Caco-2 (cell line): ENCODE measurements at places on chromosomes 12 and 14. TPM values are rescaled to one million over a fixed set of nuclear protein-coding genes. Genes with fewer than 3 reads are reported as not detected.

The ITGA7 gene
- 46.1 and 47.0 TPM in 2 replicates for total RNA-seq

The PRPH gene
- total RNA-seq: 3.2 and 4.9 TPM in 2 replicates

The PPP4R3A gene
- total RNA-seq: 96.5 and 98.9 TPM in 2 replicates

The DCN gene
- total RNA-seq: 0.95 TPM in 1 of 2 replicates, not detected in the other

The RPL10L gene
- not detected in 2 replicates for total RNA-seq

The USP44 gene
- 0.14 and 0.19 TPM in 2 replicates for total RNA-seq

The PPM1H gene
- total RNA-seq: 145 and 151 TPM in 2 replicates

The GALNT9 gene
- 0.21 and 0.45 TPM in 2 replicates for total RNA-seq

The ENDOU gene
- total RNA-seq: 0.43 and 0.53 TPM in 2 replicates

The FAM90A1 gene
- 0.14 and 0.34 TPM in 2 replicates for total RNA-seq

The COQ10A gene
- 16.7 and 18.4 TPM in 2 replicates for total RNA-seq

The PRMT5 gene
- 107 and 111 TPM in 2 replicates for total RNA-seq

The PZP gene
- not detected in 2 replicates for total RNA-seq

The HOXC10 gene
- total RNA-seq: 4.0 and 4.5 TPM in 2 replicates

- no peak for DNase-seq
Observed at GRCh38 chr12:79927772-79928474, 7.0 kb downstream of the PPP1R12A start.

GRCh38 chr12:54126696-54127537 lies 61.9 kb downstream of the SMUG1 start:
- DNase-seq: no peak

DNA sequence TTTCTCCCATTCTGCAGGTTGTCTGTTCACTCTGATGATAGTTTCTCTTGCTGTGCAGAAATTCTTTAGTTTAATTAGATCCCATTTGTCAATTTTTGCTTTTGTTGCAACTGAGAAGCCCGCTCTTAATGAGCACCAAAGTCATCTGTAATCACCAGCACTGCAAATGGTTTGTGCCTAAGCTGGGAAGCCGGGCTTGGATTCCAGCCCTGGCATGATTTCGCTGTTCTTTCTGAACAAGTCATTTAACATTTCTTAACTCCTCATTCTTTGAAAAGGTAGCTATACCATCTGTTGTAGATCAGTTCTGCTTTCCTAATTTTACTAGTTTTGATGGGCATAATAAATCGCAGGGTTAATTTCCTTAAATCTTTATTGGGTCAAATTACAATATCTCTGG lies 32.1 kb downstream of the PIWIL1 start:
- no peak for DNase-seq

DNA sequence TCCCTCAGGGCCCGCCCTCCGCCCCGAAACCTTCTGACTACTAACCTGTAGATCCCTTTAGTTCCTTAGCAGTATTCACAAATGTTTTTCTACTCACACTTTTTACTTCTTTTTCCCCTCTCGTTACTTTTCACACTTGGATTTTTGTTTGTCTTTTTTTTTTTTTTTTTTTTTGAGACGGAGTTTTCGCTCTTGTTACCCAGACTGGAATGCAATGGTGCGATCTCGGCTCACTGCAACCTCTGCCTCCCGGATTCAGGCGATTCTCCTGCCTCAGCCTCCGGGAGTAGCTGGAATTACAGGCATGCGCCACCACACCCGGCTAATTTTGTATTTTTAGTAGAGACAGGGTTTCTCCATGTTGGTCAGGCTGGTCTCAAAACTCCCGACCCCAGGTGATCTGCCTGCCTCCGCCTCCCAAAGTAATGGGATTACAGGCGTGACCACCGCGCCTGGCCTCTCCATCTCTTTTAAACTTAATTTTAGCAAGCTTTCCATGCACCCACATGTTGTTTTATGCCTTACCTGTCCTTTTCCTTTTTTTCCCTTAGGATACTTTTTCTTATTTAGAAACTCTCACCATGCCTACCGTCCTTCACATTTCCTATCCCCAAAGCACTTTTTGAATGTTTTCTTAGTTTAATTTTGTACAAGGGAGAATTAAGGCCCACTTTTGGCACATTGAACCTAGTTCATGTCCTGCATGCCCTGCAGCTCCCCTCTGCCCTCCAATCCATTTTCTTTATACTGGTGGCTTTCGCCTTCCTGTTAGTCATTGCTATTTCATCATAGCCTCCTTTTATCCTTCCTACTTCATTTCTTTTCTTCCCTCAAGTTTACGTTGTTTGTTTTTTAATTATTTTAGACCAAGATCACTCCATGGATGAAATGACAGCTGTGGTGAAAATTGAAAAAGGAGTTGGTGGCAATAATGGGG lies 1.1 kb downstream of the SP1 start:
- DNase-seq: no peak

DNA sequence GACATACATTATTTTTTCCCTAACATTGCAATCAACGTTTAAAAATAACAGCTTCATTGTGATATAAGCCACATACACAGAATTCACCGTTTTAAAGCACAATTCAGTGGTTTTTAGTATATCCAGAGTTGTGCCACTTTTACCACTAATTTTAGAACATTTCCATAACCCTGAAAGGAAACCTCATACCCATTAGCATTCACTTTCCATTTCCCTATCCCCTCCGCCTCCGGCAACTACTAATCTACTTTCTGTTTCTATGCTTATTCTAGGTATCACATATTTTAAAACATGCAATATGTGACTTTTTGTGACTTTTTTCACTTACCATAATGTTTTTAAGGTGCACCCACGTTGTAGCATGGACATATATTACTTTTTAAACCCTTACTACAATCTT lies 55.6 kb upstream of the ISM2 start:
- no peak for DNase-seq

DNA sequence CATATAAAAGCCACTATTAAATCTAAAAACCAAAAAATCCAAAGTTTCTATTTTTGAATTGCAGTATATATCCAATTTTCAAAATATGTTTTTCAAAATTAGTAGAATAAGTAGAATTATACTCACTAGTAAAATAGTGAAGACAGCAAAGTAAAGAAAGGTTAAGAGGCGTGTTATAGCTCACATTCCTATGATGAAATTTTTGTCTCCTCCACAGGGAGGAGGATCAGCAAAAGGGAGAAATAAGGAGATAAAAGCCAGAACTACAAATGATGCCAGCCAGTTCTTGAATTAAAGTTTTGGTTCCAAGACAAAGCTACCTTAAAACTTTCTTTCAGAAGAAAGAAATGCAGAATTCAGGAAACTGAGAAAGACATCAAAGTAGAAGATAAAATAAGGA lies 50.0 kb downstream of the C2CD5 start:
- DNase-seq: no peak

- DNase-seq: no peak
Observed at GRCh38 chr14:71414631-71415403, 507.6 kb downstream of the PCNX1 start.

GRCh38 chr12:48815126-48816110 lies 2.9 kb upstream of the CACNB3 start:
- DNase-seq: peak; percentile 87

- DNase-seq: no peak
Observed at GRCh38 chr12:79295572-79295971, 395.2 kb downstream of the PAWR start.

GRCh38 chr12:67659292-67659691 lies 10.7 kb downstream of the DYRK2 start:
- no peak for DNase-seq

DNA sequence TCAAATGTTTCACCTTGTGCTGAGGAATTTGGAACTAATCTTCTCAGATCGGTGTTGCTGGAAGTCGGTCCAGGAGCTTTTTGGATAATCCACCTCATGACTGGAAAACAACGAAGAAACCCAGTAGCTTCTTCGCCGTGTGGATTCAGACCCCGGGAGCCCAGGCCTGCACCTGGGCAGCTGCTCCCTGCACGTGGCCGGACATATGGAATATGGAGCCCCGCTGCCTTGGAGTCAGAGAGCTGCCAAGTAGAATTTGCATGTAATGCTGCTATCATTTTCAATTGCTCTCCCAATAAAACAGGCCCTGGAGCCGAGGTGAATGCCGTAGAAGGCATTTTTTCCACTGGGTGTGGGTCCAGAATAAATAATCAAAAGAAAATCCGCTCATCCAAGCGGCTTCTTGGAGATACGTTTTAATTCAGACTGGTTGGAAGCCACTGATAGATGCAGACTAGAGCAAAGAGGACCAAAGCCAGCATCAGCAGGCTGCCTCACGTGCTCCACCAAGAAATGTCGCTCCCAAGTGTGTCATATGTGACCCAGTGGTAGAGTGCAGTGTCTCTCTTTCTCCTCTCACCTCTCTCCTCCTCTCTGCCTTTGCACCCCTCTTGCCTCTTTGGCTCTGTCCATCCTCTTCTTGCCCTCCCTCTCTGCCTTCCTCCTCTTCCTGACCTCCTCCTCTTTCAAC lies 115.3 kb downstream of the ZNF664 start:
- no peak for DNase-seq

- no peak for DNase-seq
Observed at GRCh38 chr14:65241125-65241752, 138.9 kb upstream of the MAX start.

DNA sequence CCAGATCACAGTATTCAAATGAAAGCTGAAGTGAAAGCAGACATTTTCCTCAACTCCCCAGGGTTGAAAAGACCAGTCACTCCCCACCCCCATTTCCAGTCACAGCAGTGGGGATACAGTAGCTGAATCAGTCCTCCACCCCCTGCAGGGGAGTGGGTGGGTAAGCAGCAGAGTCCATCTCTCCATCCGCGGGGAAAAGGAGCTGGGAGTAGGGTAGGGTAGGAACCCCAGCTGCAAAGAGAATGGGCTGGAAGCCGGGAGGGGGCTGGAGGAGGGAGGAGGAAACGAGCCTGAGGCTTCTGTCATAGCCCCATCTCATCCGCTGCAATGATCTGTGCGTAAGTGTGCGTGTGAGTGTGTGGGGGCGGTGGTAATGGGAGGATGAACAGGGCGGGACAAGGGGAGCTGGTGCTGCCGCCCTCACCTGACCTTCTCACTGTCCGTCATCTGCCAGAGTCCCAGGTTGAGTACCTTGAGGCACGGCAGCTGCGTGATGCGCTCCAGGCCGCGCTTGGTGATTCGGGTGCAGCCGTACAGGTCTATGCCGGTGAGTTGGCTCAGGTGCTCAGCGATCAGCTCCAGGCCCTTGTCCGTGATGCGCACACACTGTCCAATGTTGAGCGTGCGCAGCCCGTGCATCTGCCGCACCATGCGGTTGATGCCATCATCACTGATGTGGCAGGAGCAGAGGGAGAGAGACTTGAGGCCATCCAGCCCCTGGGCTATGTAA lies 1.8 kb downstream of the FBXL14 start:
- DNase-seq: no peak

DNA sequence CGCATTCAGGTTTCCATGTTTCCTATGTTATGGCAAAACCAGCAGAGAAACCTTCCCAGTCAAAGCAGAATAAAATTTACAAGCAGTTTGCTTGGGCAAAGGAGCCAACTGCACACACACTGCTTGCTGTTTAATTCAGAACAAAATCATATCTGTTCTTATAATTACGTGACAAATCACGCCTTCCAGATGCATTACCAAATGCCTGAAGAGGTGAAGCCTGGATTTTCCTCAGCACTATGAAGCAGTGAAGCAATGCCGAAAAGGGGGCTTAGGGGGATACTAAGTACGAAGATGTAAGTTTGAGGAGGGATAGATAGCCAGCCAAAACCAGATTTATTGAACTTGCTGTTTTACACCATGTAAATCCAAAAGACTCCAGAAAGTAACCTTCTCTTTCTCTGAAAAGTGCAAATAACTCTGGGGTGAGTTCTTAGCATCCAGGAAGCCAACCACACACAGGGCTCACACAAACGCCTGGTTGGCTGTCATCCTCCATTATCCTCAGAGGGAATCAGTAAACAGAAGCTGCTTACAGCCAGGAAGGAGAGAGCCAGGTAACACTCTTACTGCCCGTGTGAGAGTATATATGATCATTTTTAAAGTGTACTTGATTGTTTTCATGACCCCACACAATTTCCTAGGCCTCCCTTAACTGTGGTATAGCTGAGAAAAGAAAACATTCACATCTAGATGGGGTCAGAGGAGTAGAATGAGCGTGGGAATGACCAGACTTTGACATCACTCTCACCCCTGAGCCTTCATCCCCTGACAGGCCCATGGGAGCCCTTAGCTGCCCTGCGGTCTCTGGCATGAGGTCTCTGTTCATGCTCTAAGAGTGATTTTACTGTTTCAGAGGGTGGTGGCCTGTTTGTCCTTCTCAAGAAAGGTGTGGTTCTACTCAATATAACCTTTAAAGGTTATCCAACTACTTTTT lies 442.5 kb downstream of the EGLN3 start:
- DNase-seq: no peak

DNA sequence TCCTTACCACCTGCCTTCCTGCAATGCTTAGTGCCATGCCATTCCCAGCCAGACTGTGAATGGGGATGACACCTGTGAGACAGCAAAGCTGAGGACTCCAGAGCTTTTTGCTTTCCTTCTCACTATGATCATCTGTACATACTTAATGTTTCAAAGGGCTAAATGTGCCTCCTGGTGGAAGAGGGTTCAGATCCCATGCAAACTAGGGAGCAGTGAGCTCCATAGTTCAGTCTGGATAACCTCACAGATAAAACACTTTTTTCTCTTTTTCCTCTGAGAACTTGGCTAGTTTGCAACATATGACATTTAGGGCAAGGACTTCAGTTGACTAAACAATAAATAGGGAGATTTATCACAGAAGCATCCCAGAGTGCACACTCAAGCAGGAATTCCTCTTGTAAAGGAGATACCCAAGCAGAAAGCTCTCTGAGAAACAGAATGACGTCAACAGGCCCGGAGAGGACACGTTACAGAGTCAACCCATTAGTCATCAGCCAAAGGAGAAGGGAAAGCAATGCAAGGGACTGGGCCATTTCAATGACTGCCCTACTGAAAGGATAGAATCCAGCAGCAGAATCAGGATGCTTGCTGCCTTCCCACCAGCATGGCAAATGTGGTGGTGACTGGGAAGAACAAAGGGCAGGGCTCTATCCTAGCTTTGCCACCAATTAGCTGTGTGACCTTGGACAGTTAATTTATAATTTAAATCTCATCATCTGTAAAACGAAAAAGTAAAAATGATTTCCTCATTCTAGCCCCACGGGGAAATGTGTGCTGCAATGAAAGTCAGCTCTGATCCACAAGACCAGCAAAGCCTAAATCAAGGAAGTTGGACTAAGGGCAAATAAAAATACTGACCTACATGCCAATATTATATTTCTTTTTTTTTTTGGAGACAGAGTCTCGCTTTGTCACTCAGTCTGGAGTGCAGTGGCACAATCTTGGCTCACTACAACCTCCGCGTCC lies 80.8 kb upstream of the ACTN1 start:
- DNase-seq: no peak

- no peak for DNase-seq
Observed at GRCh38 chr12:67315661-67316060, 46.5 kb downstream of the CAND1 start.
